Glutamatergic neuron (in vitro differentiated cells): ENCODE measurements at places on chromosomes 1 and 21. TPM values are rescaled to one million over a fixed set of nuclear protein-coding genes. Genes with fewer than 3 reads are reported as not detected.
A peak's percentile ranks its signal among the peaks of the same experiment; 100 is the strongest.

DNA sequence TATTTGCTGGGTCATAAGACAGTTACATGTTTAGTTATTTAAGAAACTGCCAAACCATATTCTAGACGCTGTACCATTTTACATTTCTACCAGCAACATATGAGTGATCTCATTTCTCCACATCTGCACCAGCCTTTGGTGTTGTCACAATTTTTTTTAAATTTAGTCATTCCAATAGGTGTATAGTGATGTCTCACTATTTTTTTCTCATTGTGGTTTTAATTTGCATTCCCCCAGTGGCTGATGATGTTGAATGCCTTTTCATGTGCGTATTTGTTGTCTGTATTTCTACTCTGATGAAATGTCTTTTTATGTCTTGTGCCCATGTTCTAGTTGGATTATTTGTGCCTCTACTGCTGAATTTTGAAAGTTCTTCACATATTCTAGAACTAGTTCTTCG is 38.4 kb downstream of the NFASC start:
- H3K4me3 ChIP-seq: no peak overlapping the region
- no peaks in the 10 kb centered on the region for H3K27me3 ChIP-seq
- DNase-seq: no peak
- H3K36me3 ChIP-seq: no peaks in the 10 kb centered on the region
- H3K4me1 ChIP-seq: peaks cover 10% of the 10 kb centered on the region
- H3K27ac ChIP-seq: no peak overlapping the region

- H3K27ac ChIP-seq: peak overlapping the region; percentile 84
- peak overlapping the region; percentile 27 for H3K4me3 ChIP-seq
- no peak for DNase-seq
Observed at GRCh38 chr1:201295346-201295745, 12.0 kb downstream of the PKP1 start.

The CR2 gene
- not detected for total RNA-seq

GRCh38 chr21:30257773-30258172 is 25.0 kb downstream of the KRTAP24-1 start:
- H3K4me1 ChIP-seq: no peaks in the 10 kb centered on the region
- no peak overlapping the region for H3K27ac ChIP-seq
- no peak for DNase-seq
- no peaks in the 10 kb centered on the region for H3K27me3 ChIP-seq
- no peak overlapping the region for H3K4me3 ChIP-seq
- no peaks in the 10 kb centered on the region for H3K36me3 ChIP-seq

GRCh38 chr1:157862114-157863070 is 20.8 kb upstream of the CD5L start:
- no peaks in the 10 kb centered on the region for H3K36me3 ChIP-seq
- H3K4me1 ChIP-seq: no peaks in the 10 kb centered on the region
- no peak overlapping the region for H3K27ac ChIP-seq
- no peak for DNase-seq
- no peaks in the 10 kb centered on the region for H3K27me3 ChIP-seq

GRCh38 chr1:221514806-221515205 is 227.1 kb downstream of the DUSP10 start:
- H3K36me3 ChIP-seq: no peaks in the 10 kb centered on the region
- no peak overlapping the region for H3K4me3 ChIP-seq
- no peaks in the 10 kb centered on the region for H3K27me3 ChIP-seq
- no peak for DNase-seq
- H3K4me1 ChIP-seq: no peaks in the 10 kb centered on the region

The ADCY10 gene
- total RNA-seq: 0.07 TPM

DNA sequence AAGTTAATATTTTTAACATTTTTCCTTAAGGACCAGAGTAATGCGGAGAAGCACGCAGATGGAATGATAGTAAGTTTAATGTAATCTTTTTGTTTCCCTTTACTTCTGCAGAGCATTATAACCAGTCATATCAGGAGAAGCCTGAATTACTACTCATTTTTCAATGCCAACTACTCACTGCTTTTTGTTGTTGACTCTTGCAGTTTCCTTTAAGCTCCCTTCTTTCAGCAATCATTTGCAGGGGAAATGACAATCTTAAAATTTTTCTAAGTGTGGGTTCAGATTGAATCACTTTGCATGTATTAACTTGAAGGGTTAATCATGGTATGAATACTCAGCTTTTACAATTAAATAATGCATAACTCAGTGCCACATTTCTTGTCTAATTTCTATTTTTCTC is 122.2 kb downstream of the NRDC start:
- H3K27ac ChIP-seq: no peak overlapping the region
- no peak overlapping the region for H3K4me3 ChIP-seq
- H3K36me3 ChIP-seq: peaks cover 7% of the 10 kb centered on the region
- no peaks in the 10 kb centered on the region for H3K27me3 ChIP-seq
- no peaks in the 10 kb centered on the region for H3K4me1 ChIP-seq

DNA sequence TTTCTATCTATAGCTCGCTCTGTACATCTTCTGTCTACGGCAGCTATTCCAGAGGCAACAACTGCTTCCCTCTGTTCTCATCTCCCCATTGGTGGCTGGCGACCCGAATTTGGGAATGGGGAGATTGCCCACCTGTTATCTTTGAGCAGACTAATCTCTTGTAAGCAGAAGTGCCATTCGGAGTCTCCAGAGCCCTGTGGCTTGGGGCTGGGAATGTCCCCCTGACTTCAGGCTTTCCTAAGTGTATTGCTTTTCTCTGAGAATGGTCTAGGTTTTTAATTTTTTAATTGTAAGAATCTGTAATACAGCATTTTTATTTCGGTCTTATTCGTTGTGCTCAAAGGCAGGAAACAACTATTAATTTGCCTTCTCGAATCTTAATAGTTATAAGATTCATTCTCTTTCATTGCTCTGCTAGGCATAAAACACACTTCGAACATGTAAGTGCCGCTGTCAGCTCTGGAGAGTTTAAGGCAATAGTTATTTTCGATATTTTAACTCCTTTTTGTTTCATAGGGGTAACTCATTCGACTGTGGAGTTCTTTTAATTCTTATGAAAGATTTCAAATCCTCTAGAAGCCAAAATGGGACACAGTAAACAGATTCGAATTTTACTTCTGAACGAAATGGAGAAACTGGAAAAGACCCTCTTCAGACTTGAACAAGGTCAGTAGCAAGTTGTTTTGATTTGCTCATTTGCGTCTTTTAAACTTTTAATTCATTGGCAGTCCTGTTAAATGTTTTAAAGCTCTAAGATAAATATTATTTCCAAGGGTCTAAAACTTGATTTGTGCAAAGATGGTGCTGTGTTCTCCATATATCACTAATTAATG is 514 bp downstream of the AGL start:
- no peak for DNase-seq
- peaks cover 4% of the 10 kb centered on the region for H3K27me3 ChIP-seq
- peak overlapping the region; percentile 94 for H3K4me3 ChIP-seq
- peak overlapping the region; percentile 94 for H3K27ac ChIP-seq

DNA sequence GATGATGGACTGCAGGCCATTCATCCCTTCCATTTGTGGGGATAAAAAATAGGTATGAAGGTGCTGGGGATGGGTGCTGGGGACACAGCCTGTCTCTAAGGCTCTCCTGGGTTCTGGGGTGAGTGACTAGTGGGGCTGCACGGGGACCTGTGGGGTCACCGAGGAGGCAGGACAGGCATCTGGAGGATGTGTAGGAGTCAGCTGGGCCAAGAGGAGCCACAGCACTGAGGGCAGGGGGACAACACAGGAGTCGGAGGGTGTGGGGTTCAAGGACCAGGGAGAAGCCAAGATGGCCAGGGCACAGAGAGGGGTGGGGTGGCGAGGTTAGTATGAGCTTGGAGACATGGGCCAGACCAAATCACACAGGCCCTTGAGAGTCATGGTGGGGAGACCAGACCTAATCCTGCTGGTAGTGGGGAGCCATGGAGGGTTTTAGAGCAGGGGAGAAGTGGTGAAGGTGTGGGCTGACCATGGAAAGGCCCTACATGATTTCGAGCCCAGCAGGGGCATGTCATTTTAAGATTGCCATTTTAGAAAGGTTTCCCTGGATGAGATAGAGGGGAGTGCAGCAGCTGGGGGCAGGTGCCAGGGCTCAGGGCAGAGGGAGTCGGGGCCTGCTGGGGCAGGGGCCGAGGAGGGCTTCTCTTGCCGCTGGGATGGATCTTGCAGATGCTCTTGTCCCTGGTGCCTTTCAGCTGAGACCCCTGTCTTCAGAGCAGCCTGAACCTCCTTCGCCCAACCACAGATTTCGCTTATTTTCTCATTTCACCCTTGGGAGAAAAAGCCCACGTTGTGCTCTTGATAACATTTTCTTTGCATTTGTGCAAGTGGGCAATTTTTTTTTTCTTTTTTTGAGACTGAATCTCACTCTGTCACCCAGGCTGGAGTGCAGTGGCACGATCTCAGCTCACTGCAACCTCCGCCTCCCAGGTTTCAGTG is 22.7 kb downstream of the SERINC2 start:
- H3K4me1 ChIP-seq: peaks cover 10% of the 10 kb centered on the region
- peaks cover 9% of the 10 kb centered on the region for H3K36me3 ChIP-seq
- peak overlapping the region; percentile 38 for H3K27ac ChIP-seq
- no peak for DNase-seq

DNA sequence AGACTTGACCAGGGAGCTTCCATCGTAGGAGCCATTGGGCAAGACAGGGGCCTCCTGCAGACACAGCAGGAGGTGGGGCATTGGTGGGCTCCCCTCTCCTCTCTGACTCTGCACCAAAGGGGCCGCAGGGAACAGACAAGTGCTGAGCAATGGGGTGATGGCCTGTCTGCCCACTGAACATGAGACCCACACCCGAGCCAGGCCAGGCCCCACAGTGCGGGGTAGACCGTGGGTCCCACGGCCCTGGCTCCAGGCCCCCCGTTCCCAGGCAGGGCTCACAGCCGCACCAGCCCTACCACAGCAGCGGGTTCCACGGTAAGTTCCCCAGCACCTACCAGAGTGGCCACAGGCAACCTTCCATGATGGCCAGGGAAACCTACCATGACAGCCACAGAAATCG is 45.9 kb downstream of the CHD5 start:
- DNase-seq: no peak
- no peaks in the 10 kb centered on the region for H3K27me3 ChIP-seq
- no peak overlapping the region for H3K27ac ChIP-seq
- peaks cover 2% of the 10 kb centered on the region for H3K4me1 ChIP-seq
- no peak overlapping the region for H3K4me3 ChIP-seq

The CLEC20A gene
- total RNA-seq: not detected

DNA sequence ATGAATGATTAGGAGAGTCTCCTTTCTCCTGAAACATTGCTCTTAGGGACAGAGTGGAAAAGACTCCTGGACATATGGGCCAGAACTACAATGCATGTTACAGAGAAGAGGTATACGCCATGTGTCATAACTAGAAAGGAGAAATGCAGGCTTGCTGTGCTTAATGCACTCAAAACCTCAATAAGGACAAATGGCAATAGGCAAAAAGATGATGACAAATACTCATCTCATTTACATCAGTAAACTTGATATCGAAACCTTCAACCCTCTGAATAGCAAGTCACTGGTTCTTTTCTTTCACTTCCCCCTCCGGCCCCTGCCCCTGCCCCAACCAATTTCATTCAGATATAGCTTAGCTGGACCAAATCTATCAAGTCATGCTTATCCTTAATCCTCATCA is 1.9 kb upstream of the GPR88 start:
- DNase-seq: no peak
- peaks cover 13% of the 10 kb centered on the region for H3K4me1 ChIP-seq

The S100B gene
- total RNA-seq: not detected

GRCh38 chr1:15731735-15732685 is 4.0 kb upstream of the SLC25A34 start:
- peaks cover 5% of the 10 kb centered on the region for H3K27me3 ChIP-seq
- no peak overlapping the region for H3K4me3 ChIP-seq
- DNase-seq: no peak
- peaks cover 15% of the 10 kb centered on the region for H3K4me1 ChIP-seq
- H3K36me3 ChIP-seq: no peaks in the 10 kb centered on the region

GRCh38 chr1:12467570-12468286 is 150.3 kb downstream of the DHRS3 start:
- no peaks in the 10 kb centered on the region for H3K36me3 ChIP-seq
- DNase-seq: no peak
- H3K4me3 ChIP-seq: no peak overlapping the region
- no peaks in the 10 kb centered on the region for H3K4me1 ChIP-seq

GRCh38 chr1:35001743-35002142 is 16.6 kb upstream of the TMEM35B start:
- no peaks in the 10 kb centered on the region for H3K36me3 ChIP-seq
- H3K4me1 ChIP-seq: no peaks in the 10 kb centered on the region
- H3K4me3 ChIP-seq: no peak overlapping the region
- no peaks in the 10 kb centered on the region for H3K27me3 ChIP-seq

The FAM163A gene
- total RNA-seq: not detected

The RPTN gene
- not detected for total RNA-seq

The RUNX3 gene
- 0.15 TPM for total RNA-seq
